Stomach (tissue), 19 donors: ENCODE measurements at places on chromosomes 3 and 15. TPM values are rescaled to one million over a fixed set of nuclear protein-coding genes. Genes with fewer than 3 reads are reported as not detected.
A peak's percentile ranks its signal among the peaks of the same experiment; 100 is the strongest.

DNA sequence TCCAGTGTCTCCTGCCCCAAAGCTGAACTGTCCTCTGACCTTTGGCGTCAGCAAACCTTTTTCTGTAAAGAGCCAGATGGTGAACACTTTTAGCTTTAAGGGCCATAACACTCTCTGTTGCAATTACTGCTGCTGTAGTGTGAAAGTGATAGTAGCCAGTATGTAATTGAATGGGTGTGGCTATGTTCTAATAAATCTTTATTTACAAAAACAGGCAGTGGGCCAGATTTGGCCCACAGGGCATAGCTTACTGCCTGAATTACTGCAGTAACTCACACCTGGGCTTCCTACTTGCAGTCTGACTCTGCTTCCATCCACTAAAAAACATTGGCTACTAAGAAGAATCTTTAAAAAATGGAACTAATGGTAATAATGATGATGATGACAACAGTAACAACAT is 68.0 kb upstream of the SLC6A11 start:
- no peak for DNase-seq

DNA sequence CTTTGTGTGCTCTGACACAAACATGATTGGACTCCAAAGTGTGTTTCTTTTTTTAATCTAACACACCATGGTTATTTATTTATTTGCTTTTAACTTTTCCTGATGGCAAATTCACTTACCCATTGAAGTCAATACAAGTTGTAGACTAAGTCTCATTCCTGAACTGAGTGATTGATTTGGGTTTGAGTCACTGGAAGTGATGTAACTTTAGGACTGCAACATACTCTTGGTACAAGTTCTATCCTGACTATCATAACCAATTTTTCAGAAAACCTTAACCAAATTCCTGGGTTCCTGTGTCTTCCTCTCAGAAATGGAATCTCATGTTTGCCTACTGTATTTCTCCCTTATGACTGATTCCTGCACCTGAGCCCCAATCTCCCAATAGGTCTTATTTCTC is 590.0 kb upstream of the ROBO1 start:
- no peak for DNase-seq

GRCh38 chr15:76393614-76394013 is 57.0 kb downstream of the ISL2 start:
- no peak for DNase-seq

GRCh38 chr3:138186803-138187295 is 252 bp upstream of the ARMC8 start:
- DNase-seq: peak; percentile 97

DNA sequence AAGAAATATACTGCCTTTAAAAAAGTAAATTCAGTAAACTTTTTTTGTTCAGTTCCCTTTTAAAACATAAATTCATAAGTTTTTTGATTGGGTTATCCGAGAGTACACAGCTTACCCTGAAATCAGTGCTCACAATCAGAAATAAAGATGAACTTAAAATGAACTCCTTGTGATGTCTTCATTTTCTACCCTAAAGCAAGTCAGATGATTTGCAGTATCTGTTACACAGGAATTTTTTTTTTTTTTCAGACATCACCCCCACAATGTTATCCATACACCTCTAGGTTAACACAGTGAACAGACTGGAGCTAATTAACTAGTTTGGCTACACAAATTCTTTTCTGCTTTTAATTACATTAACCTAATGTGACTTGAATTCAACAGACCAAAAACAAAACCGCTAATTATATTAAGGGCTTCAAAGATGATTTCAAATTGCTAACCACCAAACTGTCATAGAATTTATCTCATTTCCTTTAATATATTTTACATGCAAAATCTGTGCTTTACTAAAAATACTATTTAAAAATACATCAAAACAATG is 1042.0 kb downstream of the ROBO1 start:
- no peak for DNase-seq

DNA sequence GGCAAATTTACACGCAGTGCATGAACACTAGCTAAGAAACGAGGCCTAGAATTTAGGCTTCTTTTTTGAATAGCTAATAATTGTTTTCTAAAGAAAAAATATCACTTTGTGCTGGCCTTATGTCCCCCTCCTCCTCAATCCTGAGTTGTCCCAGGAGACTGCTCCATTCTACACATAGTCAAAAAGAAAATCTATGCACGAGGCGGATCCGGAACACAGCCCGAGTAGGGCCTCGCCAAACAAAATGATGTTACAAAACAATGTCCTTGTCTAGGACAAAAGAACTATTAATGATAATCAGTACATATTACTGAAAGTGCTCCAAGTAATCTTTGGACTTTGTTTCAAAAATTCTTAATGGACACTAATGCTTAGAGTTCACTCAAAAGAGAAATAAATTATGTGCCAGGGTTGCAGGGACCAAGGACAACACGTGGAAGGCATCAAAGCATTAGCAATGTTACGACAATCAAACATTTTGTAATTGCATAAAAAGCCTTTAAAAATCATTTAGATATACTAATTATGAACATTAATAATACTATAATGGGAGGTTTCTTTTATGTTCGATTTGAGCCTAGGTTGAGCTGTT is 206.5 kb upstream of the ICE2 start:
- DNase-seq: no peak

C3orf20 gene
- total RNA-seq: not detected

- no peak for DNase-seq
Measured at GRCh38 chr3:39637807-39638206, 170.3 kb downstream of the MOBP start.

SCN11A gene
- not detected for total RNA-seq

KLHL6 gene
- 3.5 TPM for total RNA-seq

GRCh38 chr3:127816783-127817405 is 5.4 kb downstream of the MGLL start:
- DNase-seq: no peak

STRIT1 gene
- total RNA-seq: not detected

GRCh38 chr15:73732930-73733329 is 20.2 kb downstream of the INSYN1 start:
- no peak for DNase-seq

HCN4 gene
- total RNA-seq: not detected

DNA sequence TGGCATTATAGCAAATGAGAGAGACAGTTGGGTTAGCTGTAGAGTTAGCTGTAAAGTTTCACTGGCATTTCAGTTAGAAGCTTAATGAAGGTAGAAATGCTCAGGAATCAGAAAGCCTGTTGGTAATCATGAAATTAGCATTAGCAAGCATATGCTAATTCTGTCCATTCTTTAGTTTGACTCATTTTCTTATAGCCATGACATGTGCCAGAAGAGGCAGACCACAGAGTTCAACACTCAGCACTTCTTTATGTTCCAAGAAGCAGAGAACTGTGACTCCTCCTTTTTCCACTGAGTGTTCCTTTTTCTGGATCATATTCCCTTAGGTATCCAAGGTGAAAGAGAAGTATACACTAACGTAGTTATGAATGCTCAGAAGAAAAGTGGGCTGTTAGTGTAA is 276.2 kb upstream of the SGO1 start:
- DNase-seq: no peak

DNA sequence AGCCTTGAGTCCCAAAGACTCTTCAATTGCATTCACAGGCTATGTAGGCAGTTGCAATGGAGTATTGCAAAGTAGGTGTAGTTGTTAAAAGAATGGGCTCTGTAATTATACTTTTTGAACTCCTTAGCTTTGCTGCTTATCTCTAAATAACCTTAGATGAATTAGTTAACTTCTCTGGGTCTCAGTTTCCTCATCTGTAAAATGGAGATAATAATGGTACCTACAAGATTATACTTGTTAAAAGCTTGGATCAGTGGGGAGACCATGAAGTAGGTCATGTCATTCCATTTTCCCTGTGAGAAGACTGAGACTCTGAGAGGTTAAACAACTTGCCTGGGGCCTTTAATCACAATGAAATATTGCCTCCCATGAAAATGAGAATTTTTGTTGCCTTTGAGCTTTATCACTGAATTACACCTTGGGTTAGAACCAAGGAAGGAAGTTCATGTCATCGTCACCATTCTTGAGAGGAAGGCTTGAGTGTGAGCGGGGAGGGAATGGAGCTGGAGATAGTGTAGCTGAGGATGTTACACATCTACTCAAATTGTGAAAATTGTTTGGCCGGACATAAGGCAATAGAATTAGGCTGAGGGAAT is 38.1 kb downstream of the CTDSPL start:
- DNase-seq: no peak

RTP3 gene
- total RNA-seq: not detected

CD80 gene
- total RNA-seq: not detected

GRCh38 chr15:63090472-63090871 is 31.2 kb upstream of the LACTB start:
- DNase-seq: no peak
